Fibroblast of lung (primary cell): ENCODE measurements at places on chromosomes 13 and 19. TPM values are rescaled to one million over a fixed set of nuclear protein-coding genes. Genes with fewer than 3 reads are reported as not detected.

The ENOX1 gene
- total RNA-seq: 4.4 and 7.6 TPM in 2 replicates

DNA sequence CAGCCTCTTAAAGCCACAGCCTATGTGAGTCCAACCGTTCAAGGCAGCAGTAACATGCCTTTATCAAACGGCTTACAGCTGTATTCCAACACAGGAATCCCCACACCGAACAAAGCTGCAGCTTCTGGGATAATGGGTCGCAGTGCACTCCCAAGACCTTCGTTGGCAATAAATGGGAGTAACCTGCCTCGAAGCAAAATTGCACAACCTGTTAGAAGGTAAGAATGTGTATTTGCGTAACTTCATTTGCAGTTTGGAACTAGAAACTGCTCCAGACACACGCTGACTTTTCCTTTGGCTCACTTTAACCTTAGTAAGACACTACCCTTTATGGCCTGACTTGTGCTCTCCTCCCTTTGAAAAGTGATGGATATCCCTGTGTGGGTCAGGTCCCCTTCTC lies 63.4 kb downstream of the SLAIN1 start:
- no peak for DNase-seq

The ZNF610 gene
- 3.3 and 5.3 TPM in 2 replicates for total RNA-seq

GRCh38 chr19:39692166-39692565 lies 12.1 kb upstream of the LGALS14 start:
- DNase-seq: no peak

- no peak for DNase-seq
These were observed 70.0 kb downstream of the GPC6 start for GRCh38 chr13:93296584-93296983.

GRCh38 chr13:110301606-110302553 lies 5.1 kb downstream of the COL4A1 start:
- DNase-seq: peak; percentile 83

GRCh38 chr19:44725684-44726083 lies 22.8 kb upstream of the BCL3 start:
- no peak for DNase-seq

DNA sequence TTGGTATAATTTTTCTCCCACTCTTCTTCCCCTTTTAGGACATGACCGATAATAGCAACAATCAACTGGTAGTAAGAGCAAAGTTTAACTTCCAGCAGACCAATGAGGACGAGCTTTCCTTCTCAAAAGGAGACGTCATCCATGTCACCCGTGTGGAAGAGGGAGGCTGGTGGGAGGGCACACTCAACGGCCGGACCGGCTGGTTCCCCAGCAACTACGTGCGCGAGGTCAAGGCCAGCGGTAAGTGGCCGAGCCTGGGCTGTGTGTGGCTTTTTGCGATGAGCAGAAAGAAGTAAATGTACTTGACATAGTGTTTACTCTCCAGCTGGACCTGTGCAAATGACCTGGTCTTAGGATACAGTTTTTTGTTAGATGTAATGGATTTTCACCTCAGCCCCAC lies 102.5 kb downstream of the ARHGEF7 start:
- DNase-seq: no peak

The WDR87 gene
- not detected in 2 replicates for total RNA-seq

The UPF3A gene
- 15.9 and 27.6 TPM in 2 replicates for total RNA-seq

DNA sequence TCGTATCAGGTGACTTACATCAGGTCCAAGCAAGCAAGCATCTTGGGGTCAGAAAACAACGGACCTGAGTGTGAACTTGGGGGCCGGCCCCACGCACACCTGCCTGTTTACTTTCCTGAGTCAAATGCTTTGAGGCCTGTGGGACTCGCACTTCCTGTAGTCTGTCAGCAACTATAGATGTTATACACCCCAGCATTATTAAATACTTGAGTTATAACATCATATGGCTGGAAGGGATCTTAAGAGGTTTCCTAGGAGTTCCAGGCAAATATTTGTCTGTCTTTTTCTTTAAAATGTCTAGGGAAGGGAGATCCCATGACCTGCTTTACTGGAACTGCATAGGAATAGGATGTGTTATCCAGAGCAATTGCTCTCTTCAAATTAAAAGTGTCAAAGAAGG lies 280.6 kb downstream of the SHISA2 start:
- DNase-seq: peak; percentile 48

The MIPEP gene
- 71.1 and 92.5 TPM in 2 replicates for total RNA-seq

The PRODH2 gene
- not detected in 2 replicates for total RNA-seq

The LILRA2 gene
- total RNA-seq: not detected in 2 replicates

- DNase-seq: no peak
These were observed 15.6 kb downstream of the LSM4 start for GRCh38 chr19:18307271-18307681.

- no peak for DNase-seq
These were observed 1108.8 kb upstream of the PCDH20 start for GRCh38 chr13:62524498-62524897.

The WDR88 gene
- total RNA-seq: under 0.01 TPM in 1 of 2 replicates, not detected in the other

DNA sequence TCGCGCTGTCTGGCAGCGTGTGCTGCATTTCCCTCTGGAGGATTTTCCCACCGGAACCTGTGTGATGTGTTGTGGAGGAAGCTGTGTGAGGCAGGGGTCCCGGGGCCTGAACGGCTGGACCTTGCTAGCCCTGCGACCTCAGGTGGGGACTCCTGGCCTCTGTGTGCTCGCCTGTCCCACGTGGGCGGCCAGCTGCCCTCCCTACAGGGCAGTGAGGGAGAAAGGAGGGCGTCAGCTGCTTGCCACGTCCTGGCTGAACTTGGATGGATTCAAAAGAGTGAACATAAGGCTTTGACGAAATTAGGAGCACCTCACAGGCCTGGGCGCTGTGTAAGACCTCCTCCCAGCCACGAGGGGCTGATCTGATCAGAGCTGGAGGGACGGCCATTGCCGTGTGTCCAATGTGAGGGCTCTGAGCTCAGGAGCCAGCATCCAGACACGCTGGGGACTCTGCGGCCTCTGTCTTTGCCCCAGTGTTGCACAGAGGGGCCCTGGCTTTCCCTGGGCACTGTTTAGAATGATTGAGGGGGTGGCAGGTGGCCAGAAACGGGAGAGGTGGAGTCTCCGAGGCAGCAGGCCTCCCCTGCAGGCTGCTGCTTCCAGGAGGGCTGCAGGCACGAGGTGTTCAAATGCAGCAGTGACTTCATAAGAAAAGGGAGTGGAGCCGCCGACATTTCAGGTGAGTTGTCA lies 13.0 kb downstream of the TFDP1 start:
- DNase-seq: no peak

DNA sequence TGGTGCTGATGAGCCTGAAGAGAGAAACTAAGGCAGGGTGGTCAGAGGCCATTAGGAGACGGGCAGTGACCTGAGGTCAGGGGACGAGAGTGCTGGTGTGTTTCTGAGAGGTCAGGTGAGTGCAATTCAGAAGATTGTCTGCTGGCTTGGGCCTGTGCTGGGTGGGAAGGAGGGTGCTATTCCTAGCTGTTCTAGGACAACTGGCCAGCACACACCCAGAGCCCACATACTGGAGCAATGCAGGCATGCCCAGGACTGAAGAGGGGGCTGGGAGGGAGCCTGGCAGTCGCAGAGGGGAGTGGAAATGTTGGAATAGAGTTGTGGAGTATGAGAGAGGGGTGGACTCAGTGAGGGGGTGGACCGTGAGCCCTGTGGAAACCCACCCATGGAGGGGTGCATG lies 16.5 kb downstream of the ARHGEF7 start:
- no peak for DNase-seq

GRCh38 chr19:37074819-37075362 lies 3.3 kb upstream of the ZNF420 start:
- DNase-seq: no peak
